ENCODE measurements at places on chromosomes 11 and 22.

DNA sequence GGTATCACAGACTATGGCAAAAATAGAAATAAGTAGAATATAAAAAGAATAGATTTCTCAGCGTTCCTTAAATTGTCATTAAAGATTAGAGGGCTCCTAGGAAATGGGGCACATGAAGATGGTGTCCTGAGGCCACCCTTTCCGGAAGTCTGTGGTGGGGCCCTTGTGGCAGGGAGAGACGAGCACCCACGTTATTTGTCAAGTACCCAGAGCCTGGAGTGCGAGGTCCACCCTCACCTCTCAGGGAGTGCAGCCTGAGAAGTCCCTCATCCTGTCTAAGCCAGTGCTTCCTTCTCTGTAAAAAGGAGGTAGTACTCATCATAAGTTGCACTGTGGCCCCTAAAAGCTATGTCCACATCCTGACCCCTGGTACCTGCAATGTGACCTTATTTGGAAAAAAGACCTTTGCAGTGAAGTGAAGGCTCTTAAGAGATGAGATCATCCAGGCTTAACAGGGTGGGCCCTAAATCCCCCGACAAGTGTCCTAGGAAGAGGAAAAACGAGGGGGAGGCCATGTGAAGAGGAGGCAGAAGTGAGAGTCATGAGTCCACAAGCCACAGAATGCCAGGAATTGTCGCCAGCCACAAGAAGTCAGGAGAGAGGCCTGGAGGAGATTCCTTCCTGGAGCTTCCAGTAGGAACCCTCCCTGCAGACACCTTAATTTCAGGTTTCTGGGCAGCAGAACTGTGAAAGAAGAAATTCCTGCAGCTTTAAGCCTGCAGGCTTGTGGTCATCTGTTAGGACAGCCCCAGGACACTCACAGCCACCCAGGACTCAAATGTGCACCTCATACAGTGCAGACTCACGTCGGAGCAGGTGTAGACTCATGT, 76.8 kb upstream of the CCND1 start:
- no peak for DNase-seq

- DNase-seq: no peak
Measured at GRCh38 chr22:46908641-46909107, 146.2 kb downstream of the TBC1D22A start.

- no peak for DNase-seq
Measured at GRCh38 chr11:64237484-64237951, 3.1 kb downstream of the VEGFB start.

GRCh38 chr22:22936180-22936914, 48.7 kb downstream of the IGLL5 start:
- DNase-seq: no peak

- no peak for DNase-seq
Measured at GRCh38 chr11:47406896-47407745, 1.3 kb upstream of the SLC39A13 start.

DNA sequence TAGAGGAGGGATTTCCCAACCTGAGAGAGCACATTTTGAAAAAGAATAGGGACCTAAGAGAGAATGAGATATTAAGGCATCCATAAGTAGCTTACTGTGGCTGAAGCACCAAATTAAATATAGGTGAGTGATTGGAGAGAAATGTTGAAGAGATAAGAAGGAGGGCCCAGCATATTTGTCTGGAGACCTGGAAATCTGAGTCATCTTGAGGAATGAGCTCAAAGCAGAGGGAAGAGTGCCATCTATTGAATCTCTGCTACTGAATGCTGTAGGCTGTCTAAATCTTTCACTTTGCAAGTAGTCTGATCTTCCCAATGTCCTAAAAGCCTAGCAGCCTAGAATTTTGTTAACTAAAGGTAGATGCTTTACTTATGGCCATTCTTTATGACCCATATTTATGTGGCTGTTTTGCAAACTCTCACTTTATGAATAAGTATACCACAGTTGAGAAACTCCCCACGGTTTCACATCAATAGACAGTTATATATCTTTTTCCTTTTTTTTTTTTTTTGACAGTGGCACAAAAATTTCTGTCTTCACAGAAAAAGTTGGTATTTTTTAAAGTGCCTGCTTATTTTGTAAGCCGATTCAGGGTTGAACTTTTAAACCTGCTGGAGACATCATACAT, 2093.5 kb downstream of the LRRC4C start:
- DNase-seq: no peak

GRCh38 chr11:20844216-20844615, 174.8 kb downstream of the NELL1 start:
- DNase-seq: no peak

GRCh38 chr22:21945453-21946261, 7.0 kb downstream of the PPM1F start:
- DNase-seq: no peak

- no peak for DNase-seq
Measured at GRCh38 chr11:120529911-120530310, 18.4 kb downstream of the GRIK4 start.

DNA sequence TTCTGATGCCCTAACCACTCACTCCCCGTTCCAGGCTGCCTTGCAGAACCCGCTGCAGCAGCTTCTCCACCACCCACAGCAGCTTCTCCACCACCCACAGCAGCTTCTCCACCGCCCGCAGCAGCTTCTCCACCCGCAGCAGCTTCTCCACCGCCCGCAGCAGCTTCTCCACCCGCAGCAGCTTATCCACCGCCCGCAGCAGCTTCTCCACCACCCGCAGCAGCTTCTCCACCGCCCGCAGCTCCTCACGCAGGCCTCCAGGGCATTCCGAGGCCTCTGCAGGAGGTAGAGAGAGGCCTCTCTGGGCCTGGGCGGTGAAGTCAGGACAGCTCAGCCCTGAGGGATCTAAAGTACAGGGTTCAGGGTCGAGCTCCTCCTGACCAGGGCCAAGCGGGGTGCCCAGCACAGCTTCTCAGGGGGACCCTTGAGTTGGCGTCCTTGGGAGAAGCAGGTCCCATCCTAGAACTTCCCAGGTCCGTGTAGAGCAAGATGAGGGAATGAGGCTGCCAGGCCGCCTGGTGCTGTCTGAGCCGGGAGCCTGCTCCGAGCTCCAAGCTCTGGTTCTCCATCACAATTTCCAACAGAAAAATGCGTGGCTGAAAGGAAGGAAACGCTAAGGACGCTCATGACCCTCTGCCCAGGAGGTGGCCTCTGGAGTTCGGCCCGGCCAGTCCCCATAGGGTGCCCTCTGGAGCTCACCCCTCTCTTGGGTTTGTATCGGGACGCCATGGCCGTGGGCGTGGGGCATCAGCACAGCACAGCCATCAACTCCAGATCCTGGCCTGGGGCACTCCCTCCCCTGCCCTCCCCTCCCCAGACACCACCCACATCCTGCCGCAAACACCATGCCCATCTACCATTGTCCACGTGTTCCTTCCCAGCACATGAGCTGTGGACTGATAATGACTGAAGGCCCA, 528.6 kb downstream of the BRD1 start:
- DNase-seq: no peak

GRCh38 chr11:123434911-123435310, 4.8 kb downstream of the GRAMD1B start:
- DNase-seq: no peak

DNA sequence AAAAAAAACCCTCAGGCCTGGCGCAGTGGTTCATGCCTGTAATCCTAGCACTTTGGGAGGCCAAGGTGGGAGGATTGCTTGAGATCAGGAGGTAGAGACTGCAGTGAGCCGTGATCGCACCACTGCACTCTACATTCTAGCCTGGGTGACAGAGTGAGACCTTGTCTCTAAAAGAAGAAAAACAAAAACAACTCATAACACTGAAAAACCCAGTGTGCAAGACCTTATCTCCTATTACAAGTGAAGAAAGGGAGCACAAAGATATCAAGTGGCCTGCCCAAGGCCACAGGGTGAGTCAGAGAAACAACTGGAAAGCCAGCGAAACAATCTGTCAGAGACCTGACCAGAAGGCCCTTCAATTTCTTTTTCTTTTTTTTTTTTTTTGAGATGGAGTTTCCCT, 2.5 kb downstream of the TXN2 start:
- no peak for DNase-seq

DNA sequence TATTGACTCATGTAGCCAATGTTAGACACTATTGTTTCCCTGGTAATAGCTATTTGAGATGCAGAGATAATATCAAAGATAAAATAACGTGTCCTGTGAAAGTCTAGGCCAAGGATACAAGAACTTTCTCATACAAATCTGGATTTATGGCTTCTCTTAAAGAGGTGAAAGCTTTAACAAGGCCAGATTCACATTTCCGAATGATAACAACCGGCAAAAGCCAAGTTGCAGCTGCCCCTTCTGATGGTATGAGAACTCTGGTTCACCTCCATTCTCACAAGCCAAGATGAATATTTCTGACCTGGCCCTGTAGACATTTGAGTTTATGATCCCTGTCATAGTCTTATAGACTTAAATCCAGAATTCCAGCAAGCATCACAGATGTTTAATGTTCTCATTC, 230.4 kb upstream of the ZC3H12C start:
- no peak for DNase-seq

DNA sequence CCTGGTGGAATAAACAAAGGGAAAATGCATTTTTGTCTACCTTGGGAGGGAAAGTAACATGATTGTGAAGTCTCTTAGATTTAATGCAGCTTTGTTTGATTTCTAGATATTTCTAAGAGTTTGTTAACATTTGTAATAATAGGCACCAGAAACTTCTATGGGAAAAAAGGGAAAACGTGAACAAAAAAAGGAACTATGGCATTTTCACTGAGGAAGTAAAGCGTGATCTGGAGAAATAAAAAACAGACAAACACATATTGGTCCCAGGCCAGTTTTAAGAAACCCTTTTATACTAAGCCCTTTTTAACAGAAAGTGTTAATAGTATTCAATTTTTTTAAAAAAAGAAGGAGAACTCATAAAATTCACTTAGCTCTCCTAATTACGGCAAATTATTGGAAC, 6.9 kb upstream of the MS4A7 start:
- no peak for DNase-seq

DNA sequence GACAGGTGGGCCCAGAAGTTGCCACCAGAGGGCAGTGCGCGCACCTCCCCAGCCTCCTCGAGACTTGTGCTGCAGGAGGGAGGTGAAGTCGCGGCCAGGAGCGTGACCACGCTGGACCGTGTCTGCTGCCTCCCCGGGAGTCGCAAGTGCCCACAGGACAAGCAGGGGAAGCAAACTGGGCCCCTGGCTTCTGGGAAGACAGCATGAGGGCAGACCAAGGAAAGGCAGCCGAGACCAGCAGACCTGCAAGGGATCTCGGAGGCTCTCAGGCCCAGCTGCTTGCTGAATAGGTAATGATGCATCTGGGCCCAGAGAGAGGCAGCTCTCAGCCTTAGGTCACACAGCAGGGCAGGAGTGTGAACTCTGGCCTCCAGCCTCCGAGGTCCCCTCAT, 17.0 kb upstream of the IL2RB start:
- peak; percentile 11 for DNase-seq

GRCh38 chr11:6237761-6238302, 1.1 kb upstream of the CNGA4 start:
- no peak for DNase-seq

DNA sequence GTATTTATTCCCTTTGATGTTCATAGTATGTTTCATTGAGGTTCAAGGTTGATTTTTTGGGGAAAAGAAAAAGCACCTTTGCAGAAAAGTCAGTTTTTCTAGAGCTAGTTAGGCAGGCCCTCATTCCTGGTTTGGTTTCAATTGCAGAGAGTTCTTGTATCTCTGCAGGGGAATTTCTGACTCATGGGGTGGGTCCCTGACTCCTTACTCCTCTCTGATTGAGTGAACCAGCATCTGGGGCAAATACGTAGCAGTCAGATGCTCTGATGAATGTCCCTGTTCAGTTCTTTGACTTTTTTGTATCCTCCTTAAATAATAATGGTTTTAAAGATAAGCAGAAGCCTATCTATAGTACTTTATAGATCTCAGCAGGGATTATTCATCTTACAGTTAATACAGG, 7.7 kb upstream of the NCR3LG1 start:
- no peak for DNase-seq

GRCh38 chr11:79285756-79286155, 155.1 kb downstream of the TENM4 start:
- no peak for DNase-seq

GRCh38 chr11:64208086-64208795, 1.7 kb downstream of the FERMT3 start:
- no peak for DNase-seq

- DNase-seq: no peak
Measured at GRCh38 chr11:66844496-66845142, 1.4 kb downstream of the RCE1 start.

DNA sequence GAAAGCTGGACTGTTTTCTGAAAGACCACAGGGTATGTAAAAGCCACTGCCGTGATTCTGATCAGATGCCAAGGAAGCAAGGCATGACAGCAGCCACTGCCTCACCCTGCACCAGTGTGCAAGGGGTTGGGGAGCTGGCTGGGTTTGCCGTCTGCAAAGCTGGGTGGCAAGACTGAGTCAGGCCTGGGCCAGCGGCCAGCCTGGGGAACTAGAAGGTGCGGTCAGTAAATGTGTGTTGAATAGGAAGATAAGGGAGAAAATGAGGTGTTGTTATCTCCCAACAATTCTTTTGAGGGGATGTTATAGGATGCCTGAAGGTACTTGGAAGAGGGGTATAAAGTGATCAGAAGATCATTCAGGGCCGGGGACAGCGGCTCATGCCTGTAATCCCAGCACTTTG, 8.0 kb downstream of the VSTM5 start:
- DNase-seq: no peak

- no peak for DNase-seq
Measured at GRCh38 chr11:109173504-109173903, 248.5 kb upstream of the C11orf87 start.

- DNase-seq: no peak
Measured at GRCh38 chr22:45162531-45162930, 1.2 kb upstream of the NUP50 start.

- no peak for DNase-seq
Measured at GRCh38 chr11:65386307-65387140, at the start of gene FRMD8. TSS of gene FRMD8 (plus strand) at chr11:65386637. CDS start at chr11:65387037, 400 bp downstream.

- DNase-seq: no peak
Measured at GRCh38 chr22:49359076-49359475, 468.6 kb downstream of the BRD1 start.

DNA sequence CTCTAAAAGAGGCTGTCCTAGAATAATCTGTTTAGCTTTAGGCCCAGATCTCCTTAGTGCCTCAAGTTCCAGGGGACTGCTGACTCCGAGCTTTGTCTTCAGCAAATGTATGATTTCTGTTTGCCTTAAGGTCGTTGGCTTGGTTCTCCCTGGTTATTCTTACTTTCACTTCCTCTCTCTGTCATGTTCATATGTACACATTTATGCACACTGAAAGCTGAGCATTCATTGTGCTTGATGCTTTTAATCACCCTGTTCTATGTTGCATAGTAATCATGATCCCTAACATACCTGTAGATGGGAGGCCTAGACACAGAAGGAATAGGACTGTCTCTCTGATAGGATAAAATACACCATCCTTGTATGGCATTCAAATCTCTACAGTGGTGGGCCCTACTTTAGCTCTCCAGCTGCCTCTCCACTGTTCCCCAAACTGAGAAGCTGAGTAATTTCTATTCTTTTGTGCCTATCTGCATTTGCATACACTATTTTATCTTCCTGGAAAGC, 7.2 kb downstream of the PPFIBP2 start:
- no peak for DNase-seq

DNA sequence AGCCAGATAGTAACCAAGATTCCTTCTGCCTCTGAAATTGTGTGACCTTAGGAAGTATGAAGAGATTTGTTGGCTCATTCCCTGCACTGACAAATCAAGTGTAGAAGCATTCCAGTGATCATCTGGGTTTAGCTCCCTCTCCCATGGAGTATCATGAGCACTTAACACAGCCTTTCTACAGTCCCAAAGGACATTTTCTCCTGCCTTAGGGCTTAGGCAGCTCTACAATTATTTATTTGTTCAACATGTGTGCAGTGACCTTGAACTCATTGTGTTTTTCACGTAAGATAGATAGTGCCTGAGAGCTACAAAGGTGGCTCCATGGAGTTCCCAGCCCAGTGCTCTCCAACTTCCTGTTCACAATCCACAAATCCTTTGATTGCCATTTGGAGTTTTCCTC, 94.8 kb upstream of the FAT3 start:
- no peak for DNase-seq
